ENCODE measurements at places on chromosomes 3 and 15.

GRCh38 chr3:181457190-181457589 lies 254.5 kb upstream of the SOX2 start:
- no peak for DNase-seq
- no peaks in the 10 kb centered on the region for H3K36me3 ChIP-seq
- no peaks in the 10 kb centered on the region for H3K4me1 ChIP-seq
- H3K27me3 ChIP-seq: no peaks in the 10 kb centered on the region
- H3K4me3 ChIP-seq: no peak overlapping the region
- no peak overlapping the region for H3K27ac ChIP-seq

DNA sequence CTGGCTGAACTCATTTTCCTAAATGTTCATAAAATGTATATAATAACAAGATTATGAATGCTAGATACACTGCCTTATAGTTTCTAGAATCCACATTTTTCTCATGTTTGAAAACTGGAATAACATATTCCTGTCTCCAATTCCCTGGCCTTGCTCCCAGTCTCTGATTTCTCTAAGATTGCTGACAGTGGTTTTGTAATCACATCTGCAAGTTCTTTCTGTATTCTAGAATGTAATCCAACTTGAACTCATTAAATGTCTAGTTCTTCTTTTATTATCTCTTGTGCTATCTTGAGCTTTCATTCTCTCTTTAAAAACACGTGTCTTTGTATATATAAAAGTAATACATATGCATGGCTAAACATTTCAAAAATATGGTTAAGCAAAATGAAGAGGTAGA lies 215.2 kb upstream of the ADAMTS9 start:
- no peak overlapping the region for H3K27ac ChIP-seq
- H3K4me3 ChIP-seq: no peak overlapping the region
- H3K27me3 ChIP-seq: no peaks in the 10 kb centered on the region
- DNase-seq: no peak
- H3K36me3 ChIP-seq: no peaks in the 10 kb centered on the region

DNA sequence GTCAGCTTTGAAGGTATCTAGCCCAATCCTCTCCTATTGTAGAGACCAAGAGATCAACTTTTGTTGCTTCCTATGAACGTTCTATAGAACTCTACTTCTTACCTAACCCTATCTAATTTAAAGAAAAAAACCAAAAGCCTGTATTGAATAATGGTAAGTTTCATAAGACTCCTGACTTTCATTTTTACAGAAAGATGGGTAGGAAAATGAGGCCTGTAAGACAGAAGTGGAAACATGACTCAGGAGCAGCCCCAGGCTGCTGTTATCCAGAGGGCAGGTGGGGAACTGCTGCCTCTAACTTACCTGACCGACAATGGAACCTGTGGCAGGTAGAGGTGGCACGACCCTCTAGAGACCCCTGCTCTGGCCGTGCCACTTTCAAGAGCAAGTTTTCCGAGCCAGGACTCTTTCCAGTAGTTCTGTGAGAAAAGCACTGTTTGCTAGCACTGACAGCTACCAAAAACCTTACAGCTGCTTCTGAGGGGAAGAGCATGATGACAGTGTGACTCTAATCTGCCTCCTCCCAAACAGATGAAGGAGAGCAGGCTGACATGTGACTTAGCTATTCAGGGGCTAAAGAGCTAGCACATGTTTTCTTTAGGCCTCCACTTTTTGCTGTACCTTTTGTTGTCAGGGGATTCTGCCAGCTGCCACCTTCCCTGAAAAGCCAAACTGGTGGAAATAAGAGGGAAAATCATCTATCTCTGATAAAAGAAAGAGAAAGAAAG lies 17.5 kb downstream of the POPDC2 start:
- H3K27ac ChIP-seq: no peak overlapping the region
- no peaks in the 10 kb centered on the region for H3K36me3 ChIP-seq
- H3K27me3 ChIP-seq: no peaks in the 10 kb centered on the region

- no peak overlapping the region for H3K4me3 ChIP-seq
- H3K4me1 ChIP-seq: no peaks in the 10 kb centered on the region
- peak; percentile 50 for DNase-seq
- no peaks in the 10 kb centered on the region for H3K27me3 ChIP-seq
- H3K36me3 ChIP-seq: peaks cover 16% of the 10 kb centered on the region
Measured at GRCh38 chr15:51494411-51495314, 127.9 kb downstream of the DMXL2 start.

DNA sequence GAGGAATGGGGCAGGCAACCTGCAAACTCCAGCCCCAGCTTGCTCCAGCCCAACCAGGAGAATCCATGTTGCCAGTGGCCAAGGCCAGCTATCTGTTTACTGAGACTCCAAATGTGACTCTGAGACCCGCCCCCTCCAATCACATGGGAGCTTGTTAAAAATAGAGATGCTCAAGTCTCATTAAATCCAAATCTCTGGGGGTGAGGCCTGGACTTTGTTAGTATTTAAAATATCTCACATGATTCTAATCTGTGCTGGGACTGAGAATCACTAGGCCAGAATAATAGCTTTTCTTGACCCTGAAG lies 224.2 kb upstream of the TBL1XR1 start:
- no peak overlapping the region for H3K27ac ChIP-seq
- DNase-seq: no peak

DNA sequence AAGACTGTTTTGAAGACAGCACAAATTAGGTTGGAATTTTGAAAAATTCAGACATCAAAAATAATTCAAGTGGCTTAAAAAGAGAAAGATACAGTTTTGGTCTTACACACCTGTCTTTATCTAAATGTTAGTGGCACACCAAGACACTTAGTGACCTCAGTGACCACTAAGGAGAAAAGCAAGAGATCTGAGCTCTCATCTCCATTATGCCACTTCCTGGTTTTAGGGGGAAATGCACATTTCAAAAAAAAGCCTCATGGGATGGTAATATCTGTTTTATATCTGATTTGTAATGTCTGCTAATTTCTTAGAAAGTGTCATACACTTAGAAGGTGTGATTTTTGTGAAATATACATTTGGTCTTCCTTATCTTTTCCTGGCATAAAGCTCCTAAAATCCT lies 16.4 kb downstream of the IL12A start:
- no peak overlapping the region for H3K4me3 ChIP-seq
- H3K36me3 ChIP-seq: no peaks in the 10 kb centered on the region
- no peak overlapping the region for H3K27ac ChIP-seq
- no peak for DNase-seq
- no peaks in the 10 kb centered on the region for H3K27me3 ChIP-seq

DNA sequence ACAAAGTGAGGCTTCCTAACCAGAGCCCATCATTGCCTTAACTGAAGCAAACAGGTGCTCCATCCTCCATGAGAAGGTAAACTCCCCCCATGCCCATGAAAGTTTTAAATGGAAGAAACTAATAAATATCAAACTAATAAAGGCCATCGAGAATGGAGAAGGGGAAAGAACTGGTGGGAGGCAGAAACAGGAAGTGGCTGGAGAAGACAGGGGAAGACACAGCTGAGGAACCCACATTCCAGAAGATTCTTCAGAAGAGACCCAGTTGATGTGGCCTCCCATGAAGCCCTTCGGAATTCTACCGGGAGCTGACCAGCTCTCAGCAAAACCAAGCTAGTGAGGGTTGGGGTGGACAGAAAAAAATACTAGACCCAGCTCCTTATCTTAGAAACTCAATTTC lies 41.6 kb downstream of the SH3BP5 start:
- H3K27ac ChIP-seq: no peak overlapping the region
- DNase-seq: no peak
- H3K4me1 ChIP-seq: peaks cover 13% of the 10 kb centered on the region

DNA sequence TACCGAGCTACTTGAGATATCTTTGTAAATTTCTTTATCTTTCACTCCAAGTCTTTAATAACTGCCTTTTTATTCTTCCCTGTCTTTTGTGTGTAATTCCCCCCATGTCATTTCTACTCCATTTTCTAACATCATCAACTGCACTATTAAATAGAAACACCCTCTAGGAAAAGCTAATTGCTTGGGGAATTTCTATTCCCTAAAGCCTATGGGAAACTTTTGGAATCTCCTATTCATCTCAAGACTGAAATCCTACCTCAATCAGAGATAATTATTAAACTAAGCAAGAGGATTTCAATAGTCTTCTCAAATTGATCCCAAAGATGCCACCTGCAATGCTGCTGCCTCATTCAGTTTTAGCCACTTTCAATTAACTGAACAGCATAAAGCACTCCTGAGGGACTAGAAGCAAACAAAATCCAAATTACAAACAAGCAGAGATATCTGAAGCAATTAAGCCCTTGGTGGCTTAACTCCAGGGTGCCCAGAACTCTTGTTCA lies 598.7 kb downstream of the IGSF11 start:
- no peak overlapping the region for H3K27ac ChIP-seq
- H3K27me3 ChIP-seq: no peaks in the 10 kb centered on the region
- DNase-seq: no peak
- H3K4me3 ChIP-seq: no peak overlapping the region
- no peaks in the 10 kb centered on the region for H3K4me1 ChIP-seq

- H3K27me3 ChIP-seq: no peaks in the 10 kb centered on the region
- DNase-seq: no peak
- H3K27ac ChIP-seq: no peak overlapping the region
- peaks cover 48% of the 10 kb centered on the region for H3K36me3 ChIP-seq
- H3K4me1 ChIP-seq: no peaks in the 10 kb centered on the region
Measured at GRCh38 chr15:24962880-24963279, 8.1 kb downstream of the SNRPN start.

DNA sequence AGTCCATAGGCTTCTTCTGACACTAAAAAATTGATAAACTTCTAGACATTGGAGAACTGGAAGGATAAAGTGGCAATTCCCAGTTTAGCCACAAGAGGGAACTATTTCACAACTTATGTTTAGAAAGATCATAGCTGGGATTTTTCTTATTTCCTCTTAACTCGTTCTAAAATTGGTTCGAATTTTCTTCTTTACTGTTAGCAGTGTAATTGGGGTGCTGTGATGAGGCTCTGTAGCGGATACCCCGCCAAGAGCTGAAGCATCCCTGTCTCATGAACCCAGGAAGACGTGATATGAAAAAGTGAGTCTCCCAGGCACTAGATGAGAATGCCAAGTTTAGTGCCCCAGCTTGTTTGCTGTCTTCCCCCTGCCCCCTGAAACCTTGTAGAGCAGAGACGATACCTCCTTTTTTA lies 85.1 kb downstream of the PDCD6IP start:
- DNase-seq: peak; percentile 56
- H3K4me3 ChIP-seq: no peak overlapping the region
- H3K27ac ChIP-seq: no peak overlapping the region
- H3K36me3 ChIP-seq: no peaks in the 10 kb centered on the region
- peaks cover 7% of the 10 kb centered on the region for H3K27me3 ChIP-seq
- H3K4me1 ChIP-seq: peaks cover 1% of the 10 kb centered on the region

- no peak for DNase-seq
- H3K36me3 ChIP-seq: peaks cover 7% of the 10 kb centered on the region
- H3K27me3 ChIP-seq: no peaks in the 10 kb centered on the region
- no peaks in the 10 kb centered on the region for H3K4me1 ChIP-seq
- H3K4me3 ChIP-seq: no peak overlapping the region
Measured at GRCh38 chr15:91915576-91915975, 62.1 kb downstream of the SLCO3A1 start.

DNA sequence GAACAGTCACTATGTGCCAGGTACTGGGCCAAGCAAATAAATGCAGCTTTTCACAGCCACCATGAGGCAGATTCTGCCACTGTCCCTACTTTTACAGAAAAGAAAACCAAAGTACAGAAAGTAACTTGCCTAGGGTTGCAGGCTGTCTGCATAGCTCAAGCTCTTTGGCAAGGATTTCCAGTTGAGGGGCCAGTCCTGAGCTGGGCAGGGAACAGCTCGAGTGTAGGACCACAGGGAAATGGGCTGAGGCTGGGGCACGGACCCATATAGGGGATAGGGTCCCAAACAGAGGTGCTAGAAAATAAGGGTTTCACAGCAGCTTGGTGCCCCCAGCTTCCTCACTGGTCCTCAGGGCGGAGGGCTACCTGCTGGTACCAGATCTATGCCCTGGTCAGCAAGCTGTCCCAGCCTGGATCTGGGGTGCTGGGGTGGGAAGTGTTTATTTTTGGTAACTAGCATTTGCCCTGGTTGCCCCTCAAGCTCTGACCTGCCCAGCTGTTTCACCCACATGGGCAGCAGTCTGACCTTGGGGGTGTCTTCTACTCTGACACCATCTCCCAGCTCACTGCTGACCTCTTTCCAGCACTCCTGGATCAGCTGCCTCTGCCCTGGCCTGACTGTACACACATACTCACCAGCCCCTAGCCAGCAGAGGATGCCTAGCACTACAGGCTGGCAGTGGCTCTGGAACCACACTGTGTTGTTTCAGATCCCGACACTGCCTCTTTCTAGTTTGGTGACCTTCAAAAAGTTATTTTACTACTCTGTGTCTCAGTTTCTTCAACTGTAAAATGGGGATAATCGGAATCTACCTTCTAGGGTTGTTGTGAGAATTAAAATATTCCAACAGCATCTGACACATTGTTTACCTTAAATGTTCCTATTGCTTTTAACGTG lies 16.2 kb downstream of the MRAS start:
- peaks cover 44% of the 10 kb centered on the region for H3K4me1 ChIP-seq
- no peak for DNase-seq
- H3K4me3 ChIP-seq: no peak overlapping the region
- peaks cover 8% of the 10 kb centered on the region for H3K36me3 ChIP-seq

DNA sequence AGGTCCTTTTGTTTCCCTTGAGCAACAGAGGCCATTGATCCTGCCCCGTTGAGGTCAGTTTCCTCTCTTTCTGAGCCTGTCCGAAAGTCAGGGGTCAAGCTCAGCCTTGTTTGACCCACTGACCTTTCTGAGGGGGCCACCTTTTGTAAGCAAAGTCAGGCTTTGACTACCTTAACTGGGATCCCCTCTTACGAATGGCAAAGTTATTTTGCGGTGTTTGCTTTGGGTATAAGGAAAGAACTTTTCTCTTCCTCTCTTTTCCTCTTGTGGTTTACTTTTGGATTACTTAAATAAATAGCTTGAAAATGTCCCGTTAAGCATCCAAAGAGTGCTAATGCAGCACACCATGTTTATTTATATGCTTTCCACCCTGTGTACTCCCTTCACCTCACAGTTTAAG lies 340.6 kb downstream of the THSD4 start:
- no peak overlapping the region for H3K4me3 ChIP-seq
- DNase-seq: no peak
- no peaks in the 10 kb centered on the region for H3K4me1 ChIP-seq
- H3K27me3 ChIP-seq: no peaks in the 10 kb centered on the region

GRCh38 chr3:54188176-54188791 lies 65.9 kb downstream of the CACNA2D3 start:
- no peak overlapping the region for H3K4me3 ChIP-seq
- H3K36me3 ChIP-seq: no peaks in the 10 kb centered on the region
- DNase-seq: peak; percentile 24
- no peaks in the 10 kb centered on the region for H3K4me1 ChIP-seq
- no peak overlapping the region for H3K27ac ChIP-seq

GRCh38 chr15:83830381-83830780 lies 176.5 kb downstream of the ADAMTSL3 start:
- peaks cover 4% of the 10 kb centered on the region for H3K27me3 ChIP-seq
- DNase-seq: no peak
- H3K36me3 ChIP-seq: no peaks in the 10 kb centered on the region
- no peak overlapping the region for H3K27ac ChIP-seq
- no peaks in the 10 kb centered on the region for H3K4me1 ChIP-seq

DNA sequence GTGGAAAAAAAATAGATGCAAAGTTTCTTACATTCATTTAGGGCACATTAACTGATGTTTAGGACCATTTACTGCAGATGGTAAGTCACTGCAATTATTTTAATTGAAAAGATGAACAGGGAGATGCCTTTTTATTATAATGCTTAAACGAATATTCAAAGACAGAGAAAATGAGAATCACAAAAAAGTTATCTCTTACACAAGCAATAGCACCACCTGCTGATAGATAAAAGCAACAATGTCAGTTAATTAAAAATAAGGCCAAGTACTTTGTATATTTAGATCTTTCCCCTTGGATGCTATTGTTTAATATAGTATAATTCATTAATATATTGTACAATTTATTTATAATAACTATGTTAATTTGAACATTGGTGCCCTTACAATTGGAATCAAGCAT lies 55.9 kb downstream of the IFT80 start:
- H3K36me3 ChIP-seq: peaks cover 3% of the 10 kb centered on the region
- H3K27me3 ChIP-seq: no peaks in the 10 kb centered on the region
- H3K4me1 ChIP-seq: no peaks in the 10 kb centered on the region
- H3K4me3 ChIP-seq: no peak overlapping the region
- DNase-seq: peak; percentile 38
